ENCODE measurements at places on chromosomes 2 and 18.

- DNase-seq, result no peak
These were observed 45.8 kb downstream of the SLC4A5 start for GRCh38 chr2:74297391-74297790.

DNA sequence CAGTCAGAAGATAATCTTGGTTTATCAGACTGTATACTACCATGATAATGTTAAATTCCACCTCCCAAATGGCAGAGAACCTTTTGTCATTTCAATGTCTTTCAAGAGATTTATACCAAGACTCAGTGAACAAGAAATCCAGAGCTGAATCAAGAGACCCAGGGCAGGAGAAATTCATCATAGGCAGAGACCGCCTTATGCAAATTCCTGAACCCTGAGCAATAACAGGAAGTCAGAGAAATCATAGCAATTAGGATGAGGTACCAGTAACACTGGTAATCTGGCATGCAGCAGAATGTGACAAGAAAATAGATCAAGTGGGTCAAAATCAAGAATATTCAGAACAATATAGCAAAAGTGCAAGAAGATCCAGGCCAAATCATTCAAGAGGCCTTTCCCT is 412.4 kb upstream of the LRATD1 start:
- DNase-seq, result no peak

DNA sequence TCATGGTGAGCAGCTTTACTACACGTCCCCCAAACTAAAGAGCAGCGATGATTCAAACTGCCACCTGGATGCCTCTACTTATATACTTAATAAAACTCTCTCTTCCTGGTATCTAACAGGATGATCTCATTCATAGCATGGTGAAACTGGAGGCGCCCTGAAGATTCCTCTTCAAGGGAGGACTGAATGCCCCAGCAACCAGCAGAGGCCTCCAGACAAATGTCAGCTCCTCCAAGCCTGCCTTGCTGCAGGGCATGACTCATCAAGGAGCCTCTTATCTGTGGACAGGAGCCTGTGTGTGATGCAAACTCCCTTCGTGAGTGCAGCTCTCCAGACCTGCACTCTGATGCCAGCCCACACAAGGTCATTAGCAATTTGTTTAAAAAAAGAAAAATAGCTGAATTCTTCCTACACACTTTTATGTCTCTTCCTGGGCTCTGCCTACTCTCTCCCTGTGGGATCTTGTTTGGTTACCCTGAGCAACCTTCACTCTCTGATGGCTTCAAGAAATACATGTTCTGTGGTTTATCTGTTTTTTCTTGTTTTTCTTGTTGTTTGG is 30.2 kb downstream of the LONRF2 start:
- DNase-seq, result no peak

DNA sequence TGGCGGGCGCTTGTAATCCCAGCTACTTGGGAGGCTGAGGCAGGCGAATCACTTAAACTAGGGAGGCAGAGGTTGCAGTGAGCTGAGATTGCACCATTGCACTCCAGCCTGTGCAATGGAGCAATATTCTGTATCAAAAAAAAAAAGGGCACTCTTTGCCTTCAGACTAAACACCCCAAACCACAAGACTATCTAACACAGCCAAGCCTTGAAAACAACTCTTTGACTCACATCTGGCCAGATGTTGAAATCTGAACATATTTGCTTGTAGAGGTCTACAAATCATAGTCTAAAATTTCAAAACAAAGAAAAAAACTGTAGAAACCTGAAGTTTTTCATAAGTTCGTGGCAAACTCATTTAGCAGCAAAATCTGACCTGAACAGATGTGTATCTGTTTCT is 94.9 kb downstream of the FAM161A start:
- DNase-seq, result no peak

DNA sequence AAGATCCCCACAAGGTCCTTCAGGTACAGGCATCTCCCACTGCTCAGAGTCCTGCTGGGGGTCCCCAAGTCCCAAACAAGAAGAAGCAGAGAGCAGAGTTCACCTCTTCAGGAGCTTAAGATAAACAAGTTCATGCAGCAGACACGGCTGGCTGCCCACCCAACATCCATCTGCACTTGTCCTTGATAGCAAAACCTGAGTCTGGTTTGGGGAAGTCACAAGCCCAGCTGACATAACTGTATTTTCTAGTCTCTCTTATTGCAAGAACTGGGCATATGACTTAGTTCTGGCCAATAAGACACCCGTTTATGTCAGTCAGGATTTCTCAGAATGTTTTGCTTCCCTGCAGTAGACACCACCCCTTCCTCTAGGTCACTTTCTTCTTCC is 31.8 kb downstream of the AFF3 start:
- DNase-seq, result no peak

DNA sequence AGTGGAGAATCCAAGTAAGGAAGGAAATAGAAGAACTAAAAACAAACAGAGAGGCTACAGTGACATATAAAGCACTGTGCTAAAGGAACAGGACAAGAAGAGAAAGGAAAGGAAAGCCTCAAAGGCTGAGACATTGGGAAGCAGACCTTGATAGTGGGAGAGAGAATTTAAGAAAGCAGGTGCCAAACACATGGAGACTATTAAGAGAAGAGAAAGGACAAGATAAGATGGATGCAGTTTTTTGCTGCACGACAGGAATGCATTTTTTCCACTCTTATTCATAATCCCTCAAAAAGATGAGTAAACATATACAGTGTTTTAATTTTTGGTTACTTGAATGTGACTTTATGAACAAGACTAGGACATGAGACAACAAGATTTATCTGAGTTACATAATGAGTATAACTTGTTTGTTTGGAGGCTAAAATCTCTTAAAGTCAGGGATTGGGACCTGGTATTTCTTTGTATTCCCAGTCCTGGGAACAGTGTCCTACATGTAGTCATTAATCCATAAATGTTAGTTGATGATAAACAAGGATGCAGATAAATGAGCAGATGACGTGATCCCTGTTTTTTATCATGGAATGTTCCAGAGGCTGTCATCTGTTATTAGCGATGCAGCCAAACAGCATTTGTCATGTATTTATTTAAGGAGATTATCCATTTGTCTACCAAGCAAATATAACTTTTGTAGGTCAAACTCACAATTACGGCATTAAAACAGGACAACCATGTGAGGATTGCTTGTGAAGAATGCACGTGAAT is 141.7 kb downstream of the DNER start:
- no peak for DNase-seq

- no peak for DNase-seq
These were observed 160.2 kb downstream of the PMAIP1 start for GRCh38 chr18:60060026-60060425.

DNA sequence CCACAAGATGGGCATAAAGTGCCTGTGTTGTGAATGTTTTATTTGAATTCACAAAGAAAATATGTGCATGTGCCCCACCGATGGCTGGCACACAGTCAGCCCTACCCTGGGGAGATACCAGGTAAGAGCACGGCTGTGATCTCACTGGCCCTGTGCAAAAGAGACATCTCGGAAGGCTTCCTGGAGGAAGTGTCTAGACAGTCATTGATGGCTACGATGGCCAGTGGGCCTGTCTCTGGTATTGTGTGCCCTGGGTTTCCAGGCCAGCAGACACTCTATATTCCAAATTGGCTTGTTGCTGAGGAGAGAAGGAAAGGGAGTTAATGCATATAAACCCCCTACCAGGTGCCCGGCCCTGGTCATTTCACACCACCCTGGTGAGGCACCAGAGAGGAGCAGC is 211.7 kb downstream of the GLI2 start:
- no peak for DNase-seq

DNA sequence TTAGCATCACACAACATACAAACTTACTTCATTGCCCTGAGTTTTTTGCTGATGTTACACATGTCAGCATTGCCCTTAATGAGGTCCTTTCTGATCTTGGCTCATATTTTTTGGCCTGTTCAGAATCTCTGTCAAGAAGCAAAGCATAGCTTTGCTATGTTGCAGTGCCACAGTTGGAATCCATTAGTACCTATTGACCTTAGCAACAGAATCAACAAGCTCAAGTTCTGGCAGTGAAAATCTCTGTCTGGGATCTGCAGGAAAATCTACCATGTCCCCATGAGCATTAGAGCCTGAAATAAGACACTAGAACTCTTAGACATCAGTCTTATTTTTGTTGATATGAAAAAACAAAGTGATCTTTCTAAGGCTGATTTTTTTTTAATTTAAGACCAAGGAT is 105.6 kb upstream of the FHL2 start:
- no peak for DNase-seq

- no peak for DNase-seq
These were observed 719.4 kb downstream of the LRP1B start for GRCh38 chr2:141411419-141411818.

Data from T-cell (primary cell).